ENCODE measurements at places on chromosomes 7 and 10. TPM values are rescaled to one million over a fixed set of nuclear protein-coding genes. Genes with fewer than 3 reads are reported as not detected.

DNA sequence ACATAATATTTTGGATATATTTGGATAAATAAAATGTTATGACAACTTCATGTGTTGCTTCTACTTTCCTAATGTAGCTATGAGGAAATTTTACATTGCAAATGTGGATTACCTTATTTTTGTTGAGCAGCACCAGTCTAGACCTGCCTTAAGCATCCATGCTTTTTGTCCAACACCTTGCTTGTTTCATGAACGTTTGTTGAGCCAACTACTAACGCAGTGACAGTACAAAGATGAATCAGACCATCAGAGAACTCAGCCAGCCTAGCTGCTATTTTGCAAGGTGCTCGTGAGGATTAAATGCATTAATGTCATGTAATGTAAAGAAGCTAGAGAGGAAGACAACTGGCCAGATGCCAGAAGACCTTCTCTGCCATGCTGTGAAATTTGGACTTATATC is 1.1 kb upstream of the ZC3HAV1L start:
- no peak for DNase-seq

- DNase-seq: peak; percentile 49
Measured at GRCh38 chr10:124356701-124357560, 61.8 kb downstream of the OAT start.

Gene KIF5B
- 199 TPM for total RNA-seq

GRCh38 chr10:78664929-78665553 is 403.7 kb upstream of the ZMIZ1 start:
- no peak for DNase-seq

DNA sequence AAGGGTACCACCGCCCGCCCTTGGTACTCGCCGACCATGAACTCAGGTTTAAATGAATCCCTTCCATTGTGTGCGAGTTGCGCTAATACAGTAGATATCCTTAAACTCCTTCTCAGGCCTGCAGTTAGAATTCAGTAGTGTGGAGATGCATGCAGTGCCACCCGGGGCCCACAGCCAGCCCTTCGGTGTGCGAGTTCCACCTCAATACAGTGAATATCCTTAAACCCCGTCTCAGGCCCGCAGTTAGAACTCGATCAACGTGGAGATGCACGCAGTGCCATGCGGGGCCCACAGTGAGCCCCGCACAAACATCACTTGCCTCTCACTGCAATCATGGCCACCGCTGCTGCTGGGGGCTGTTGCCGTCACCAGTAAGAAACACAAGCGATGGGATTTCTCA is 261.9 kb downstream of the MAD1L1 start:
- DNase-seq: no peak

Gene POU6F2
- total RNA-seq: not detected

Gene MYOF
- total RNA-seq: 33.6 TPM

DNA sequence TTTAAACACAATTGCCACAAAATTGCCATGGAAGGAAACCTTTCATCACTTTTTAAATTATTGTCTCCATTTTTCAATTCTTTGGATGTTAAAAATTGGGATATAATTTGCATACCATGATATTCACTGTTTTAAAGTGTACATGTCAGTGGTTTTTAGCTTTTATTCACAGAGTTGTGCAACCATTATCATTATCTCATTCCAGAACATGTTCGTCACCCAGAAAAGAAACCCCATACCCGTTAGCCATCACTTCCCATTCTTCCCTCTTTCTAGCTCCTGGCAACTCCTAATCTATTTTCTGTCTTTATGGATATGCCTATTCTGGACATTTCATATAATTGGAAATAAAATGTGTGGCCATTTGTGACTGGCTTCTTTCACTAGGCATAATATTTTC is 260.3 kb upstream of the FERD3L start:
- DNase-seq: no peak

Gene CABCOCO1
- total RNA-seq: 0.68 TPM

Gene SP4
- 8.2 TPM for total RNA-seq

DNA sequence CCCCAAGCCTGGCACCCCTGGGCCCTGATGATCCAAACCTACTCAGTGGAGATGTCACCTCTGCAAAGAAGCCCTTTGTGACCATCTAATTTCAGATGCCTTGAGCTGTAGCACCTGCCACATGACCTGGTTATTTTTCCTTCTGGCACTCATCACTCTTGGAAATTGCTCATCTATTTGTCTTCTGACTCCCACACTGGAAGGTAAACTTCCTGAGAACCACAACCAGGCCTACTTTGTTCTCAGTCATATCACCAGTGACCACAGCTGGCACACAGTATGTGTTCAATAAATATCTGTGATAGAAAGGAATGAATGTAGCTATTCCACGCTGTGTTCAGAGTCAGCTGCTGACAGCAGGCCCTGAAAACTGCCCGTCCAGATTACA is 97.1 kb downstream of the SH3PXD2A start:
- DNase-seq: no peak

- DNase-seq: no peak
Measured at GRCh38 chr10:89042562-89042961, 52.0 kb downstream of the FAS start.

DNA sequence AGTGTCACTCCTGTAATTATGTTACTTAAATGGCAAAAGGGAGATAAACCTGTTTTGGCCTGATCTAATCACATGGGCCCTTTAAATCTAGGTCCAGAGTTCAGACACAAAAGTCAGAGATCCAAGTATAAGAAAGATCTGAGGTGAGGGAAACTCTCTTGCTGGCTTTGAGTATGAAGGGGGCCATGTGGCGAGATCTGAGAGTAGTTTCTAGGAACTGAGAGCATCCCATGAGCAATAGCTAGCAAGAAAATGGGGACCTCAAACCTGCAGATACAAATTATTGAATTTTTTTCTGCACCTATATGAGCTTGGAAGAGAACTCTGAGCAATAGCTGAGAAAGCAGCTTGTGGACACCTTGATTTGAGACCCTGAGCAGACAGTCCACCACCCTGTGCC is 27.6 kb downstream of the ANKRD7 start:
- DNase-seq: no peak

DNA sequence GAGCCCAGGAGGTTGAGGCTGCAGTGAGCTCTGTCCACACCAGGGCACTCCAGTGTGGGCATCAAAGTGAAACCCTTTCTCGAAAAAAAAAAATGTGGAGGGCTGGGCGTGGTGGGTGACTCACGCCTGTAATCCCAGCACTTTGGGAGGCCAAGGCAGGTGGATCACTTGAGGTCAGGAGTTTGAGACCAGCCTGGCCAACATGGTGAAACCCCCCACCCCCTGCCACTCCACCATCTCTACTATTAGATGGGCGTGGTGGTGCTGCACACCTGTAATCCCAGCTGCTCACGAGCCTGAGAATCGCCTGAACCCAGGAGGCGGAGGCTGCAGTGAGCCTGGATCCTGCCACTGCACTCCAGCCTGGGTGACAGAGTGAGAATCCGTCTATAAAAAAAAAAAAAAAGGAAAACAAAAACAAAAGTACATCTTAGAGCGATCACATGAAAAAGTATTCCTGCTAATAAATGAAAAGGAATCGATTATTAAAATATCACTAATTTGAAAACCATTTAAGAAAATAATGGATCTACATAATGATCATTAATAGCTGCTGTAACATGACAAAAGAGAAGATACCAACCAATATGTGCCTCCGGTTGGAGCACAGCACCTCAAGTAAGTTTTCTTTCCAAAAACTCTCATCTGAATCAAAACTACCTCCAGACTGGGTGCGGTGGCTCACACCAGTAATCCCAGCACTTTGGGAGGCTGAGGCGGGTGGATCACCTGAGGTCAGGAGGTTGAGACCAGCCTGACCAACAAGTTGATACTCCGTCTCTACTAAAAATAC is 4.9 kb downstream of the HNRNPF start:
- DNase-seq: no peak

- DNase-seq: no peak
Measured at GRCh38 chr7:10740805-10741204, 232.9 kb upstream of the PHF14 start.

Gene NEUROG3
- total RNA-seq: not detected

Gene ZNF239
- total RNA-seq: 5.4 TPM

Gene TBX20
- total RNA-seq: not detected

Gene COBL
- total RNA-seq: 10.0 TPM

Gene ADAM22
- total RNA-seq: 2.1 TPM

DNA sequence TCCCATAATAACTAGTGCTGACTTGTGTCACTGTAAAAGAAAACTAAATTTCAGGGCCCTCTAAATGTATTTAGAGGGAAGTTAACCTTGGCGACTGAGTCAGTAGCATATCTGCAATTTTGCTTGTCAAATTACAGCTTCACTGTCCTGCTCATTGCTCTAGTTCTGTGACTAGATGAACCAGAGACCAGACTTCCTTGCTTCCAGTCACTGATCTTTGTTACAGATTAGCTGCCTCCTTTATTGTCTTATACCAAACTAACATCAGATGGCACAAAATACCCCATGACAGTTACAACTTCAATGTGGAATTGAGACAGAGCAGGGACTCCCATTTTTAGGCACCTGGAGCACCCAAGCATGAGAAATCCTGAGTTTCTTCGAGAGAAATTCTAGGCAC is 79.9 kb upstream of the POM121L12 start:
- no peak for DNase-seq

Gene EMX2
- not detected for total RNA-seq

GRCh38 chr7:113421696-113422330 is 303.5 kb upstream of the SMIM30 start:
- peak; percentile 80 for DNase-seq

GRCh38 chr7:468681-469562 is 50.7 kb downstream of the PDGFA start:
- DNase-seq: peak; percentile 65

DNA sequence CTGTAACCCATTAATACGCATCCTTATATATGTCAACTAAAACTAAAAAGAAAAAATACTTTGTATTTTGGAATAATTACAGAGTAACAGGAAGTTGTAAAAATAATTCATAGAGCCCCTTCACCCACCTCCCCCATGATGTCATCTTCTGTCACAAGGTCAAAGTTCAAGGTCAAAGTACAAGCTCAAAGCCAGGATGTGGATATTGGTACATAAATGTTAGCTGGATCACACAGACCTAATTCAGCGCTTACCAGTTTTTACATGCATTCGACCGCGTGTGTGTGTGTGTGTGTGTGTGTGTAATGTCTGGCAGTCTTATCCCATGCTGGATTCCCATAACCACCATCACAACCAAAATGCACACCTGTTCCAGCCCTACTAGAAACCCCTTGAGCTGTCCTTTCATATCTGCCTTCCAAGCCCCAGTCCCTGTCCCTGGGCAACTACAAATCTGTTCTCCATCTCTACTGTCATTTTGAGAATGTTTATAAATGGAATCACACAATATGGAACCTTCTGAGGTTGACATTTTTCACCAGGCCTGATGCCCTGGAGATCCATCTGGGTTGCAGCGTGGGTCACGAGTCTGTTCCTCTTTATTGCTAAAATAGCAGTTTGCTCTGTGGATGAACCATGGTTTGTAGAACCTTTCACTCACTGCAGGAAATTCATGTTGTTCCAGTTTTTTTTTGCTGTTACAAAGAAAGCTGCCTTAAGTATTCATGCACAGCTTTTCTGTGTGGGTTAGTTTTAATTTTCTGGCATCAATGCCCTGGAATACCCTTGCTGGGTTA is 153.6 kb upstream of the PITRM1 start:
- no peak for DNase-seq

DNA sequence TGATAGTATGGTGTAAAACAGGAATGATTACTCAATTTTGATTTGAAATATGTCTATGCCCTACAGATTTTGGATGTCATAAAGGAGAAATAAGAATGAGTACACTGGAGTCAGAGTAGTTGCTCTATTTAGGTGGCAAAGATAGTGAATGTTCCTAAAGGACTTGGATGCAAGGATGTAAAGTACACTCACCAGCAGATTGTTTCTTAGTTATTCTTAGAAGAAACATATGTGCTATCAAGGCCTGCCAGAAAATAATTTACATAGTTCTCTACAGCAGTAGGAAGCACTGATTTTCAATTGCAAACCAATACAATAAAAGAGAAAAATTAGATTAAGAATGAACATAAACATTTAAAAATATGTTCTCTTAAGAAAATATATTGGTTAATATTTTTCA is 259.4 kb downstream of the PPP1R3A start:
- no peak for DNase-seq

Gene XRCC2
- 0.36 TPM for total RNA-seq

DNA sequence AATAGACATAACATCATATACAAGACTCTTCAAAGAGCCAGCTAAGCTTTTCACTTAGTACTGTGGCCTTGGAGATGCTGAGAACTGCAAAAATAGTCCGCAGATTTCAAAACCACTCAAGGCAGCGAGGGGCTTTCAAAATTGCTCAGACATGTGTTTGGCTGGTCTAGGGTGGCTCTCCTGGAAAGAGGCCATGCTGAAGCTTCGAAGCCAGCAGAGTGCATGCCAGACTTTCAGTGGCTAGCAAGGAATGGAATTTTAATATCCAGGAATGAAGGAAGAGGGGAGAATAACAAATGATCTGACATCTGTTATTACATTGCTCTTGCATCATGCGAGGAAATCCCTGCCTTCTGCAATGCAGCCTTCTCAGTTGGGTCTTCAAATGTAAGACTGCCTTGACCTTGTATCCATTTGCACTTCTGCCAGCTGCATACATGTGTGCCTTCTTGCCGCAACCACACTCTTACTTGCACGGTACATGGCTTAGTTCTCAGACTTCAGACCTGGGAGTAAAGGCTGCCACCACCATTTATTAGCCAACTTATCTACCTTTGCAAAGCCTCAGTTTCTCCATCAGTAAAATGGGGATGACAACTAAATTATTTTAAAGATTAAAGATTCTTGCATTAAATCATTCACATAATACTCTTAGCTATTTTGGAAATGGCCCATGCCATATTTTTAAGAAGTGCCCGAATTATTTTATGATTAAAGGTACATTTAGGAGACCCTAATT is 55.9 kb downstream of the ITIH5 start:
- DNase-seq: peak; percentile 84

Gene FGL2
- 97.4 TPM for total RNA-seq
